Kasumi-1 (cell line): ENCODE measurements at places on chromosomes 5 and 9.

GRCh38 chr9:69809304-69809863, 11.2 kb upstream of the CFAP95 start:
- DNase-seq: peak; percentile 31

DNA sequence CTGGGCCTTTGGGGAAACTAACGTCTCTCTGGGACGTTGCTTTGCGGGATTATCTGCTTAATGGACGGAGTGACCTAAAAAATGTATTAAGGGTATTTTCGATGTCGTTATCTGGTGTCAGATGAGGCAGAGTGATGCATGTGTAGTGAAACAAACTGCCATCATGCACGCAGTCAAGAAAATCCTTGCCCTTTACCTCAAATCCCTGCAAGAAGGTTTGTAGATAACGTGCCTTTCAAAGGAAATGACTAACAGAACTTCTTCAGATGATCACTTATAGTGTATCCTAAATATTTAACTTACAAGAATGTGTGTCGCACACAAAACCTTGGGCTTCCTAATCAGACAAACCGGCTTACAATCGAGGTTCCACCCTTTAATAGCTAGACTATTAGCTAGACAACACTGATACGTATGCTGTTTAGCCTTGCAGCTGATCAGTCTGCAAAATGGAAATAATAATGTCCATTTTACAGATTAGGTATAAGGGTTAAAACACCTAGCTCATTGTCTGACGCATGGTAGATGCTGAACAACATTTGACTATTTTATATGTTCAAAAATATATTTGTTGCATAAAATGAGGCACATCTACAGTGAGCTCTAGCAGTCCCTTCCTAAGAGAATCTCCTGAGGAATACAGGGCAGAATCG, 541 bp upstream of the TBCA start:
- DNase-seq: no peak

GRCh38 chr5:72767289-72768010, 49.0 kb upstream of the TNPO1 start:
- DNase-seq: no peak

GRCh38 chr5:61234019-61234418, 71.8 kb upstream of the SMIM15 start:
- DNase-seq: no peak

GRCh38 chr5:124650951-124651662, 95.3 kb downstream of the ZNF608 start:
- no peak for DNase-seq

GRCh38 chr5:60722416-60722815, 22.4 kb upstream of the DEPDC1B start:
- DNase-seq: no peak

- DNase-seq: no peak
These were observed 1.4 kb upstream of the NFX1 start for GRCh38 chr9:33288828-33289483.

GRCh38 chr9:32424616-32425015, 40.2 kb downstream of the ACO1 start:
- DNase-seq: no peak

- DNase-seq: no peak
These were observed 105.1 kb downstream of the FBN2 start for GRCh38 chr5:128432913-128433440.

GRCh38 chr9:110142868-110143481, 65.0 kb downstream of the C9orf152 start:
- peak; percentile 7 for DNase-seq

- DNase-seq: no peak
These were observed 118.6 kb upstream of the COL5A1 start for GRCh38 chr9:134522976-134523375.

DNA sequence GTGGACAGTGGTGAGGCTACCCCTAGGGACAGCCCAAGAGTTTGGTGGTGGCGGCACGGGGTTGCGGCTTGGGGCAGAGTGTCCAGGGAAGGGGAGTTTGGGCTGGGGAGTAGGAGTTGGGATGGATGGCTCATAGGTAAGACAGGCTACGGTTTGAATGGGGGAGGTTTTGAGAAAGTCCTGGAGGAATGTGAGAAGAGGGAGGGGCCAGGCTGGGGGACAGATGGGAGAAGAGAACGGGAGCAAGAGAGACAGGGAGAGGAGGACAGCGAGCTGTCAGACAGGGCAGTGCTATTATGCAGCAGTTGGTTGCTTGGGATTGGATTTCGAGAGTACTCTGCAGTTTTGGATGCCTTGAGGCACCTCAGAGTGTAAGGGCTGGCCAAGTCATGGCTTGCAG, 24.5 kb downstream of the PSD2 start:
- DNase-seq: no peak
